Naive thymus-derived CD4-positive, alpha-beta T cell (primary cell): ENCODE measurements at places on chromosomes 4 and X. TPM values are rescaled to one million over a fixed set of nuclear protein-coding genes. Genes with fewer than 3 reads are reported as not detected.

DNA sequence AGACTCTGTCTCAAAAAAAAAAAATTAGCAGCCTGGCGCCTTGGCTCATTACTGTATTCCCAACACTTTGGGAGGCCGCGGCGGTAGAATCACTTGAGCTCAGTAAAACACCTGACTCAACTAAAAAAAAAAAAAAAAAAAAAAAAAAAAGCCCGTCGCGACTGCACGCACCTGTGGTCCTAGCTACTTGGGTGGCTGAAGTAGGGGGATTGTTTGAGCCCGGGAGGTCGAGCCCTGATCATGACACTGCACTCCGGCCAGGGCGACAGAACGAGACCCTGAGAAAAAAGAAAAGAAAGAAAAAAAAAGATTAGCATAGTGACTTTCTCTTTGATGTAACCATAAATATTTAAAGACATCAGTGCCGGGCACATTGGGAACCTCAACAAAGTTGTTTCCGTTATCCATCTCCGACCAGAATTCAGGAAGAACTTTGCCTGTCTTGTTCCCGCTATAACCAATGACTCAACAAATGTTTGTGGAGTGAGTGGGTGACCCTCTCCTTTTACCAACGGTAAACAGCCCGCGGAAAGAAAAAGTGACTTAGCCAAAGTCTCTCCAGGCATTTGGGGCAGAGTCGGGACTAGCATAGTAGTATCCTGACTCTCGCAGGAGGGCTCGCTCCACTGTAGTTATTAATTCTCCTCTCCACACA is 553 bp upstream of the MED28 start:
- H3K27ac ChIP-seq, result peak overlapping the region; percentile 94
- no peaks in the 10 kb centered on the region for H3K36me3 ChIP-seq
- H3K4me1 ChIP-seq, result peaks cover 27% of the 10 kb centered on the region
- H3K4me3 ChIP-seq, result peak overlapping the region; percentile 100
- DNase-seq, result peak; percentile 17
- H3K27me3 ChIP-seq, result no peaks in the 10 kb centered on the region

GRCh38 chr4:139540161-139540560 is 15.9 kb downstream of the SETD7 start:
- H3K4me1 ChIP-seq, result no peaks in the 10 kb centered on the region
- H3K27me3 ChIP-seq, result no peaks in the 10 kb centered on the region
- no peaks in the 10 kb centered on the region for H3K36me3 ChIP-seq
- H3K4me3 ChIP-seq, result no peak overlapping the region
- no peak overlapping the region for H3K27ac ChIP-seq

GRCh38 chr4:98446499-98447375 is 185.6 kb downstream of the RAP1GDS1 start:
- peak; percentile 36 for DNase-seq
- peak overlapping the region; percentile 9 for H3K4me3 ChIP-seq
- peaks cover 16% of the 10 kb centered on the region for H3K36me3 ChIP-seq
- H3K4me1 ChIP-seq, result peaks cover 39% of the 10 kb centered on the region
- H3K27me3 ChIP-seq, result no peaks in the 10 kb centered on the region
- H3K27ac ChIP-seq, result no peak overlapping the region

GRCh38 chr4:170234800-170235199 is 145.0 kb upstream of the AADAT start:
- DNase-seq, result no peak
- H3K27me3 ChIP-seq, result no peaks in the 10 kb centered on the region
- H3K27ac ChIP-seq, result no peak overlapping the region
- no peaks in the 10 kb centered on the region for H3K4me1 ChIP-seq
- no peaks in the 10 kb centered on the region for H3K36me3 ChIP-seq

GRCh38 chr4:55866973-55867574 is 13.6 kb downstream of the EXOC1 start:
- DNase-seq, result no peak
- no peaks in the 10 kb centered on the region for H3K27me3 ChIP-seq
- no peak overlapping the region for H3K27ac ChIP-seq
- H3K36me3 ChIP-seq, result peaks cover 9% of the 10 kb centered on the region
- H3K4me3 ChIP-seq, result no peak overlapping the region
- H3K4me1 ChIP-seq, result no peaks in the 10 kb centered on the region

GRCh38 chrX:1391707-1392375 is at the start of gene SLC25A6:
TSS of gene SLC25A6 (minus strand) at chrX:1392113. CDS start at chrX:1392009, 104 bp downstream.
- H3K27me3 ChIP-seq, result no peaks in the 10 kb centered on the region
- H3K36me3 ChIP-seq, result peaks cover 32% of the 10 kb centered on the region
- DNase-seq, result peak; percentile 100
- H3K4me3 ChIP-seq, result peak within 1 kb of the TSS; percentile 94
- peak within 1 kb of the TSS; percentile 97 for H3K27ac ChIP-seq

- H3K27ac ChIP-seq, result no peak overlapping the region
- no peaks in the 10 kb centered on the region for H3K4me1 ChIP-seq
- no peaks in the 10 kb centered on the region for H3K36me3 ChIP-seq
- no peak for DNase-seq
- no peak overlapping the region for H3K4me3 ChIP-seq
Measured at GRCh38 chr4:149755969-149756368, 59.7 kb downstream of the IQCM start.

DNA sequence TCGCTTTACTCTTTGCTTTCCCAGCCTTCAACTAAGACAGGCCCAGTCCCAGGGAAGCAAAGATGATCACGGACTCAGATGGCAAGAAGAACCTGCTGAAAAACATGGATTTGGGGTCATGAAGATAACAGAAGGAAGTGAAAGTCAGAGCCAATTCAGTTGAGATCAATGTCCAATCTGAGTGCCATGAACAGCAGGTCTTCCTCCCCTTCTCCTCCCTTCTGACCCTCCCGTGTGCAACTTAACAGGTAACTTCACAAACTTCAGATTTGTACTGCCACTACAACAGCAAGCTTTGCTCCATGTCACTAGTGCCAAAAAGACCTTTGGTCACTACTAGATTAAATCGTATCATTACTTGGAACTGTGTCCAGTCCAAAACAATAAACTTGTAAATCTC is 15.5 kb upstream of the SGMS2 start:
- no peaks in the 10 kb centered on the region for H3K4me1 ChIP-seq
- no peak overlapping the region for H3K4me3 ChIP-seq
- H3K27ac ChIP-seq, result no peak overlapping the region

DNA sequence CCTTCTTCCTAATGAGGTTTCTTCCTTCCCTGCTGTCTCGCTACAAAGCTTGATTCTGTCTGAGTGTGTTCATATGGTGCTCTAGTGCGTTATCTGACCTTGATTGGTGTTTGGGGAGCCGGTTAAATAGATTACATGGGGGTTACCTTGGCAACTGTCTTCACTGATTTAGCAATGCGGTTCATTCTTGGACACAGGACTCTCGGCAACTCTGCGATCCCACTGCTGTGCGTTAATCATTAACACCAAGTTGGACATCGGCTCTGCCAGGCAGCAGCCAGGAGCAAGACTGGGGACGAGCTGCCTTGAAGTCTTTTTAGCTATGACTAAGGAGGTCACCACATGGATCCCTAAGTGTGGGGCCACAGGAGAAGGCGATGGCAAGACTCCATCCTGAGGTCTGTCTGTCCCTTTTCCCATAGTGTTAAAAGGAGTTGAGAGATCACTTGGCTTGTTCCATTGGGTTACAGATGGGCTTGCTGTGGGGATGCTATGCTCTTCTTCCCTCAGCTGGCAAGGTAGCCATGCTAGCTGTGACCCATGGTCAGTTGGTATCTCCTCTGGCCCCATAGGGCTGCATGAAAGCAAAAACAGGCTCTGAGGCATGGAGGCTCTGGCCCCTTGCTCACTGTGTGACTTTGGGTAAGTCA is 93.4 kb upstream of the MAMLD1 start:
- no peak for DNase-seq
- H3K4me1 ChIP-seq, result no peaks in the 10 kb centered on the region
- no peaks in the 10 kb centered on the region for H3K27me3 ChIP-seq
- no peaks in the 10 kb centered on the region for H3K36me3 ChIP-seq
- H3K27ac ChIP-seq, result no peak overlapping the region

GRCh38 chr4:99945718-99946355 is 581 bp downstream of the DNAJB14 start:
- peak overlapping the region; percentile 62 for H3K4me3 ChIP-seq
- peaks cover 42% of the 10 kb centered on the region for H3K4me1 ChIP-seq

DNA sequence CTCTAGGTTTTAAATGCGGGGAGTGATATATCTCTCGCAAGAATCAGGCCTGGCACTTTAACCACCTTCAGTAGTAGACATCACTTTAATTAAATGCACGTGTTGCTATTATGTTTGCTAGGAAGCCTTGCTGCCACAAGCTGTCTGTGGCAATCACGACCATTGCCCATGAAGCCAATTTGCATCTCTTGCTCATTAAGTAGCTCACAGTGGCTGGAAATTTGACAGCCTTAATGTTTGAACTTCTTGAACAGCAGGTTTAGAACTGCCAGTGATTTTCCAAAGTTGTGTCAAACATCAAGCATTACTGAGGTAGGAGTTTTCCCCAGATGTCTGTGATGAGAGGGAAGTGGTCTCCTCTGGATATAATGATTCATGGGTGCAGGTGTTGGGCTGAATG is 642.3 kb upstream of the CPEB2 start:
- DNase-seq, result no peak
- H3K27me3 ChIP-seq, result no peaks in the 10 kb centered on the region
- no peaks in the 10 kb centered on the region for H3K4me1 ChIP-seq
- no peak overlapping the region for H3K27ac ChIP-seq
- no peaks in the 10 kb centered on the region for H3K36me3 ChIP-seq

DNA sequence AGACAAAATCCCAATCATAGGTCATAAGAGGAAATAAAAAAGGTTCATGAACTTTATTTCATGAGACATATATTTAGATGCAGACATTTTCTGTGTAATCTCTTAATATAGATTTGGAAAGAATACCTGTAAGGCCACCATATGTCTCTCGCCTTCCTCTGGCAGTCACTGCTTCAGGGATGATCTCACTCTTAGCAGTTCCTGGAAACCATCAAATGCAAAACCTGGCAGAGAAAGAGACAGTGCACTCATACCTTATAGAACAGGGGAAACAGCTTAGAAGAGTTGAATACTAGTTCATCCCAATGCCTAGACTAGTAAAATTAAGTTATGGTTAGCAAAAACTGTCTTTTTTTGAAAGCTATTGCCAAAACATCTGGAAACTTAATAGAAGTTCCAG is 243.3 kb downstream of the GASK1B start:
- H3K4me1 ChIP-seq, result no peaks in the 10 kb centered on the region
- no peaks in the 10 kb centered on the region for H3K27me3 ChIP-seq
- no peak overlapping the region for H3K27ac ChIP-seq
- H3K4me3 ChIP-seq, result no peak overlapping the region

GRCh38 chrX:96997196-96997595 is 113.5 kb downstream of the RPA4 start:
- no peak for DNase-seq
- no peaks in the 10 kb centered on the region for H3K4me1 ChIP-seq

DNA sequence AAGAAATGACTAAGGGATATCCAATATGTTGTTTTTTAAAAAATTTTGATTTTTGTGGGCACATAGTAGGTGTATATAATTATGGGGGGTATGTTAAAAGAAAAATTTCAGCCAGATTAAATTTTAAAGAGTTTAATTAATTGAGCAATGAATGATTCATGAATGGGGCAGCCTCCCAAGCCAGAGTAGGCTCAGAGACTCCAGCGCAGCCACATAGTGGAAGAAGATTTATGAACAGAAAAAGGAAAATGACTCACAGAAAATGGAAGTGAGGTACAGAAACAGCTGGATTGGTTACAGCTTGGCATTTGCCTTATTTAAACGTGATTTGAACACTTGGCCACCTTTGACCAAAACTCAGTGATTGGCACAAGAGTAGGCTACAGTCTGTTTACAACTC is 91.7 kb downstream of the SPATA18 start:
- no peak overlapping the region for H3K4me3 ChIP-seq
- no peak overlapping the region for H3K27ac ChIP-seq
- no peak for DNase-seq
- no peaks in the 10 kb centered on the region for H3K36me3 ChIP-seq

DNA sequence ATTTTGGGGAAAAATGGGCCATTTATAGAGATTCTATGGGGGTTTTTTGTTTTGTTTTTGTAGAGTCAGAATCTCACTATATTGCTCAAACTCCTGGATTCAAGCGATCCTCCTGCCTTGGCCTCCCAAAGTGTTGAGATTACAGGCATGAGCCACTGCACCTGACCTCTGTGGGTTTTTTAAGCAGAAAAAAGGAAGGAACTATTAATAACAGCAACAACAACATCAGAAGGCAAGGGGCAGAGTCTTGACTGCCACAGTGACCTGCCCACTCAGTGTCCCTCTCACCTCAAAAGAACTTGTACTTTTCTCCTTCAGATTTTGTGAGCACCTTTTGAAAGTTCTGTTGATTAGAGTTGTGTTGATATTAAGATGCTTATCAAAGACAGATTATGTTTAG is 48.1 kb downstream of the FNIP2 start:
- no peak overlapping the region for H3K4me3 ChIP-seq
- H3K36me3 ChIP-seq, result no peaks in the 10 kb centered on the region
- no peak overlapping the region for H3K27ac ChIP-seq
- H3K4me1 ChIP-seq, result peaks cover 9% of the 10 kb centered on the region

- no peaks in the 10 kb centered on the region for H3K36me3 ChIP-seq
- H3K4me3 ChIP-seq, result no peak overlapping the region
- H3K4me1 ChIP-seq, result no peaks in the 10 kb centered on the region
Measured at GRCh38 chr4:102454268-102454667, 46.9 kb upstream of the NFKB1 start.

DNA sequence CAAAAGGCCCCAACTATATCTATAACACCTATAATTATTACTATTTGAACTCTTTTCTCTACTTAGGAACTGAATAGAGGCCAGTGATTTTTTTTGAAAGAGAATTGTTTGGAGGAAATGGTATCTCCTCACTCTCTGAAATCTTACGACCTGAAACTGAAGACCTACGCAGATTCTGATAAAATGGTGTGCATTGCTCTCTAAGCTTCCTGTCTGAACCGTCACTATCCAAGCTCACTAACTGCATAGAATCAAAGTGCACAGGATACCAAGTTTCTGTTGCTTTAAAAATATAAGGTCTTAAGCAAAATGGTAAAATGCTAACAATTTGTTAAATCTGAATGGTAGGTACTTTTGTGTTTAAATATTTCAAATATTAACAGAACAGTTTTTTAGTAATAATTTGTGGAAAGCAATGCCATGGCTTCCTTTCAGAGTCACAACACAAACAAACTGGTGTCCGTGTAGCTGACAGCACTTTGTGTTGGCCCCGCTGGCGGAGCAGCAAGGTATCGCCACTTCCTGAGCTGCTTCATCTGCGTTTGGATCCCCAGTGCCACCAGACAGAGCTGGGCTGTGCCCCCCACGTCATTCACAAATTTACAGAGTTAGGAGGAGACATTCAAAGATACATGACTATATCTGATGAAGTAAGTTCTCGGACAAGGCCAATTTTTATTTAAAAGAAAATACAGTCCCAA is 313.9 kb downstream of the FBXW7 start:
- no peaks in the 10 kb centered on the region for H3K4me1 ChIP-seq
- H3K4me3 ChIP-seq, result no peak overlapping the region
- no peaks in the 10 kb centered on the region for H3K27me3 ChIP-seq

Gene UGT8
- not detected for polyA plus RNA-seq

Gene NMU
- polyA plus RNA-seq, result not detected

Gene SNCA
- polyA plus RNA-seq, result not detected

Gene PCYT1B
- not detected for polyA plus RNA-seq

Gene ADH7
- not detected for polyA plus RNA-seq

Gene DIAPH2
- 5.2 TPM for polyA plus RNA-seq

Gene GAGE13
- polyA plus RNA-seq, result not detected

Gene PAGE4
- polyA plus RNA-seq, result not detected

Gene AR
- polyA plus RNA-seq, result not detected

Gene HSFX4
- polyA plus RNA-seq, result not detected
